ENCODE measurements at places on chromosomes 6 and 20.
A peak's percentile ranks its signal among the peaks of the same experiment; 100 is the strongest.

- DNase-seq: no peak
Observed at GRCh38 chr6:33314943-33315792, 1.3 kb upstream of the TAPBP start.

DNA sequence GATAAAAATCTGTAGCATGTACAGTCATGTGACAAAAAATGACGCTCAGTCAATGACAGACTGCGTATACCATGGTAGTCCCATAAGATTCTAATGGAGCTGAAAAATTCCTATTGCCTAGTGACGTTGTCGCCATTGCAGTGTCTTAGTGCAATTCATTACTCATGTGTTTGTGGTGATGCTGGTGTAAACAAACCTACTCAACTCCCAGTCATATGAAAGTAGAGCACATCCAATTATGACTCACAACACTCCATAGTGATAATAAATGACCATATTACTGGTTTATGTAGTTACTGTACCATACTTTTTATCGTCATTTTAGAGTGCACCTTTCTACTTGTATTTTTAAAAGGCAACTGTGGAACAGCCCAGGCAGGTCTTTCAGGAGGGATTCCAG is 45.0 kb downstream of the TFAP2A start:
- DNase-seq: no peak

GRCh38 chr6:11043378-11043960 is 636 bp downstream of the ELOVL2 start:
- DNase-seq: no peak

- no peak for DNase-seq
Observed at GRCh38 chr6:92779746-92780145, 639.6 kb downstream of the EPHA7 start.

GRCh38 chr20:58131151-58131550 is 97.3 kb downstream of the ANKRD60 start:
- DNase-seq: no peak

GRCh38 chr6:24445704-24446103 is 43.0 kb downstream of the MRS2 start:
- DNase-seq: no peak

- no peak for DNase-seq
Observed at GRCh38 chr6:132236281-132236680, 165.0 kb downstream of the MOXD1 start.

- DNase-seq: no peak
Observed at GRCh38 chr20:21982559-21982958, 277.1 kb downstream of the PAX1 start.

DNA sequence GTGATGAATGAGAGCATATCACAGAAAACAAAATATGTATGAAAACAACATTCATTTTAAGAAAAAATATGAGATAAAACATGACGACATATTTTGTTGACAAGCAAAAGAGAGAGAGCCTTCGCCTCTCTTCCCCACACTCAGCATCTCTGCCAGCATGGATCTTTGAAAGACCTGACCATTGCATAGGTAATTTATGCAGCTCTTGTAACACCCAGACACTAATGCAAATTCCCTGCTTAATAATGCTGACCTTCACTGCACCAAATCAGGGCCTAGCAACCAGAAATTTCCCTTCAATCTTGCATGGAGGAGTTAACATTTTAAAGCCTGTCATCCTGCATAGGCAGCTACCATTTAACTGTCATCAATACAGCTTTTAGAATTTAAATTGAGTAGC is 50.0 kb upstream of the CNR1 start:
- DNase-seq: no peak

DNA sequence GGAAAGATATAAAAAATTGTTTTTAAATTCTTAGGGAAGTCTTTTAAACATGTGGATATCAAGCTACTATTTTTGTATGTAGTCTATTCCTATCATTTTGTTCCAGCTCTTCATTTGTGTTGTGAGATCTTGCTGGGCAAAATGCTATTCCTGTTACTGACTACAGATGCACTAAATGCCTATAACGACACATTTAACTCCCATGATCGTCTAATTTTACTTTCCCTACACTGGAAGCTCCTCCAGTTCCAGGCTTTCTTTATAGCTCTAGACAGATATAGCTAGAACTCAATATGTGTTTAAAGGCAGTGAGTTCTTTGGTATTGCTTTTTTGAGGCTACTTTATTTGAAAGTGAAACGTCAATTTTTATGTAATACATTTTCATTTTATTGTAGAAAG is 971.5 kb upstream of the CITED2 start:
- no peak for DNase-seq

DNA sequence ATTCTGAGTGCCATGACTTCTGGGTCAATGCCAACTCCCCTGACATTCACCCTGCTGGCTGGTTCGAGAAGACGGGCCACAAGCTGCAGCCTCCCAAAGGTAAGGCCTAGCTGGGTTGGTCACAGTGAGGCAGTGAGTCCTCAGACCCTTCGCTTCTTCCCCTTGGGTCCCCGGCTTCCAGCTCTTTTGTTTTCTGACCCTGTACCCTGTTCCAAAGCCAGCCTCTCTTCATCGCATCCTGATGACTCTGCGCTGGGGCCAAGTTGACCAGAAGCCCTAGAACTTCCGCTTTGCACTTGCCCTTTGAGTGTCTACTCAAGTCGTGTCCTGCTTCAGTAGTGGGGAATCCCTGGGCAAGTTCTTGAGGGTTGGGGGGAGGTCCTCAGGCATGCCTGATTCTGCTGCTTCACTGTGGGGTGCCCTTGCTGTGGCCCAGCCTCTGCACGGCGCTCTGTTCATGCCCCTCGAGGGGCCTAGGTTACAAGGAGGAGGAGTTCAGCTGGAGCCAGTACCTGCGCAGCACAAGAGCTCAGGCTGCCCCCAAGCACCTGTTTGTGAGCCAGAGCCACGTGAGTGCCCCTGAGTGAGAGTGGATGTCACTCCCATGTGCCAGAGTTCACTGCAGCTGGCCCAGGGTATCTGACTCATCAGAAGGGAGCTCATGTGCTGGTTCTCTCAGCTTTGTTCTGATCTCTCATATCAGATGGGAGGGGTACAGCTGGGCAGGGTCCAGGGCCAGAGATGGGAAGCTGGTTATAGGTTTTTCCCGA is 23.0 kb downstream of the L3MBTL1 start:
- no peak for DNase-seq

DNA sequence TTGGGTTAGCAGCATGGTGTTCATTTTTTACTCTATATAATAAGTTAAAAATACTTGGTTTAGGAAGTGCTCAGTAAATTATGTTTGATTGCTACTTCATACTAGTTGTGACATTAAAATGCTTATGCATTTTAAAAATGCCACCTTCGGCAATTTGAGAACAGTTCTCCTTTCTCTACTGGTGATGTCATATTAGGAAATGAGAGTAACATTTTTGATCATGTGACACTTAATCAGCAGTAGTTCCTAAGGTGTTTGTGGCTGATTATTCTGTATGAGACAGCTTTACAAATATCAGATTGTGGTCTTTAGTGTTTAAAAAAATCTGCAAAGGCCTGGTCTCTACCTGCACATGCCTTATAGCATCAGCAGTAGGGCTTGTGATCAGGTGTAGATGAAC is 4.4 kb downstream of the GZF1 start:
- DNase-seq: no peak

GRCh38 chr20:4681401-4681800 is 40.3 kb upstream of the PRND start:
- DNase-seq: no peak

DNA sequence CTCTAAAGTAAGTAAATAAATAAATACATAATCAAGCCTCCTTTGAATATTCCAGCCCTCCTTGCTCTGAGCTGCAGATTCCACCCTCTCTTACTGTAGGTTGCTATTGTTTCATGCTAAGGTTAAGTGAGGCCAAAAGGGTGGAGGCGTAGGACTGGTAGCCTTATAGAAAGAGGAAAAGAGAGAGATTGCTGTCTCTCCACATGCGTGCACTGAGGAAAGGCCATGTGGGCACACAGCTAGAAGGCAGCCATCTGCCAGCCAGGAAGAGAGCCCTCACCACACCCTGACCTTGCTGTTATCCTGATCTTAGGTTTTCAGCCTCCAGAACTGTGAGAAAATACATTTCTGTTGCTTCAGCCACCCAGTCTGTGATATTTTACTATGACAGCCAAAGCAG is 87.4 kb upstream of the SHLD1 start:
- no peak for DNase-seq

DNA sequence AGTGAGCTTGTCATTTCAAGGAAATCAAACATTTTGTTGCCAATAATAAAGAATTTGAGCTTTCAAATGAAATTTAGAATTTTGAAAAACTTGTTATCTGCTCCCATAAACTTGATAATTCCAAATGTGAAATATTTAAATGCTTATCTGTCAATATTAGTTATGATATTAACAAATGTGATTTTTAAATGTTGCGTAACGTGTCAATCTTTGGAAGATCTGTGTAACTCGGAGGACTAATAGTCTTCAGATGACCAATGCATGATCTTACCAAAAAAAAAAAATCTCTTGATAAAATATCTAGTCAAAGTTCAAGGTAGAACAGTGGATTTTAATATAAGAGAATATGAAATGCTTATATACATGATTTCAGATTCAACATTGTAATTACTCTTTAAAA is 274.5 kb upstream of the HSF2 start:
- DNase-seq: no peak

GRCh38 chr6:54096811-54097210 is 14.4 kb upstream of the MLIP start:
- DNase-seq: no peak

- DNase-seq: no peak
Observed at GRCh38 chr6:36301781-36302180, 31.9 kb downstream of the PNPLA1 start.

DNA sequence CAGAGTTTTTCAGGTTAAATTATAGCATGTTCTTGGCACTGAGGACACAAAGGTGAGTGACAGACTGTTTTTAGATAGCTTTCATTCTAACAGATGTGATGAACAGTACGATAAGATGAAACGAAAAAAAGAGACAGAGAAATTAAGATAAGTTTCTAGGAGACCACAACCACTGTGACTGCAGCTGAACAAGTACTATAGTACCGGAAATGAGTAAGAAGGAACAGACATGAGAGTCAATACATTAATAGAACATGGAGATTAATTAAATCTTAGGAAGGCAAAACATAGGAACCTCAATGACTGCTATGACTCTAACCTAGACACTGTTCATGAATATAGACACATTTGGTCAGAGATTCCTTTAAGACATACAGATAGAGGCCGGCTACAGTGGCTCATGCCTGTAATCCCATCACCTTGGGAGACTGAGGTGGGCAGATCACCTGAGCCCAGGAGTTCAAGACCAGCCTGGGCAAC is 40.2 kb downstream of the HBS1L start:
- DNase-seq: peak; percentile 20

- peak; percentile 74 for DNase-seq
Observed at GRCh38 chr6:108782179-108783041, 65.8 kb upstream of the ARMC2 start.

- no peak for DNase-seq
Observed at GRCh38 chr6:148179786-148180185, 162.9 kb upstream of the SASH1 start.

GRCh38 chr20:38812182-38812581 is 6.7 kb downstream of the PPP1R16B start:
- DNase-seq: no peak

GRCh38 chr6:103268335-103268734 is 1591.4 kb downstream of the HACE1 start:
- DNase-seq: no peak

DNA sequence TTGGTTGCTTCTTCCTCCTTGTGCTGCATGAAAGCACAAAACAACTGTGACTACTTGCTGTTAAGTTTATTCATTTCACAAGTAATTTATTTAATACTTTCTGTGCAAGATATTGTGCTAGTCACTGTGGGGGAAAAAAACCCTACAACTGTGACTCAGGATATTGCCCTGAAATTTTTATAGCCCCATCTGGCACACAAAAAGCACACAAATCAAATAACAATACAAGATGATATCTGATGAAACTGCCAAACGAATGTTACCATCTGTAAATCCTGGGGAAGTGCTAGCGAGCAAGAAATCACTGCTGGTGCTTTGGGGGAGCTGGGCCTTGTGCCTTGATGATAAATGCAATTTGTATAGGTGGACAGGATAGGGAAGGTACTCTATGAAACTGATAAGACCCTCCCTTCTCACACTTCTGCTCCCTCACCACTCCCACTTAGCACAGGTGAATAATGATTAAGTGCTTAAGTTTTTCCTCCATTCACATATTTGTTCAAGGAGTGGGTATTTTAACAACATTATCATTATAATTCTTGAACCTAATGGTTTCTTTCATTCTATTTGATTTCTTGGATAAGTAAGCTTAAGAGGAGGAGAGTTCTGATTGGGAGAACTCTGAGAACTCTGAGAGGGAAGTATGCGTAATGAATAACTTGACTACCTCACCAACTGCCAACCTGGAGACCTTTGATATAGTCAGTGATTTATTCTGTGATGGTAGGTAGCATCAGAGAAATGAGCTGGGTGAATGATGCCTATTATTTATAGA is 115.3 kb downstream of the RTN4IP1 start:
- DNase-seq: no peak

GRCh38 chr6:117558818-117559217 is 43.5 kb downstream of the GOPC start:
- no peak for DNase-seq

DNA sequence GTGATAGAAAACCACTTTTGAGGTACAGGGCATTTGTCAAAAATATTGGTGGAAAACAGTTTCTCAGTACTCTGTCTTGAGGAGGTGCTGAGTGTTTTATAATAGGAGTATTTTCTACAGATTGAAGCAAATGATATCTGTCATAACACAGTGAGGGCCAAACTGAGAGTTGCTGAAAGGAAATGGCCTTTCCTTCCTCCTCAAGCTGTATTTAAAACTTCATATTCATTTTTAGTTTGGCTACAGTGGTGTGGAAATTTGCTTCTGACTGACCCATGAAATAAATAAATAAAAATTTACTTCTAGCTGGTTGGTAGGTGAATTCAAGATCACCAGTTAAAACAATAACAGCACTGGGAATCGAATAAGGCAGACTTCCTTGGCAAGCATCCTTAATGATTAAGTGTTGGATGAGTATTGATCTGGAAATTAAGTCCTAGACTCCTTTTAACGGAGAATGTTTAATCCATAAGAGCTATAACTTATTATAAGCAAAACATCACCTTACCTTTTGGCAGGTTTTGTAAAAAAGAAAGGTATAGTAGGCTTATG is 828.6 kb upstream of the CITED2 start:
- no peak for DNase-seq

DNA sequence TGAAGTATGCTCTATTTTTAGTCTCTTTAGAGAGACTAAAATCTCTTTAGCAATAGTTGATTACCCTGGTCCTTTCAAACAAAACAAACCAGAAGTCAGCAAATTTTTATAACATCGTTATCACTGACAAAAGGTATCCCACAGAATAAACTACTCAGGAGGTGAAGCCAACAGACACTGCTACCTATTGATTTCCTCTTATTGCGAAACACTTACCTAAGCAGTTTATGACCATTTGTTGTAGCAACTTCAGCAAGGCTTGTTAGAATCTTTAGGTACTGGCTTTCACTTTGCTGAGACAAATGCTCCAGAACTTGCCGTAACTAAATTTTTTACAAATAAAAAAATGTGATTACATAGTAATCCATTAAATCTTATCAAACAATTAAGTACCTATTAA is 64.4 kb downstream of the HACE1 start:
- no peak for DNase-seq

- no peak for DNase-seq
Observed at GRCh38 chr6:165585060-165585459, 78.0 kb downstream of the PDE10A start.

GRCh38 chr6:3804964-3805363 is 44.2 kb upstream of the FAM50B start:
- DNase-seq: no peak

GRCh38 chr6:83514466-83514865 is 2.1 kb downstream of the PRSS35 start:
- DNase-seq: no peak

GRCh38 chr6:93164781-93165180 is 254.6 kb downstream of the EPHA7 start:
- no peak for DNase-seq

- DNase-seq: no peak
Observed at GRCh38 chr20:19231359-19232035, 19.1 kb downstream of the SLC24A3 start.
